GF-D8 (cell line): ENCODE measurements at places on chromosomes 12 and 14.

GRCh38 chr12:113456761-113457160, 14.9 kb downstream of the LHX5 start:
- DNase-seq: no peak

DNA sequence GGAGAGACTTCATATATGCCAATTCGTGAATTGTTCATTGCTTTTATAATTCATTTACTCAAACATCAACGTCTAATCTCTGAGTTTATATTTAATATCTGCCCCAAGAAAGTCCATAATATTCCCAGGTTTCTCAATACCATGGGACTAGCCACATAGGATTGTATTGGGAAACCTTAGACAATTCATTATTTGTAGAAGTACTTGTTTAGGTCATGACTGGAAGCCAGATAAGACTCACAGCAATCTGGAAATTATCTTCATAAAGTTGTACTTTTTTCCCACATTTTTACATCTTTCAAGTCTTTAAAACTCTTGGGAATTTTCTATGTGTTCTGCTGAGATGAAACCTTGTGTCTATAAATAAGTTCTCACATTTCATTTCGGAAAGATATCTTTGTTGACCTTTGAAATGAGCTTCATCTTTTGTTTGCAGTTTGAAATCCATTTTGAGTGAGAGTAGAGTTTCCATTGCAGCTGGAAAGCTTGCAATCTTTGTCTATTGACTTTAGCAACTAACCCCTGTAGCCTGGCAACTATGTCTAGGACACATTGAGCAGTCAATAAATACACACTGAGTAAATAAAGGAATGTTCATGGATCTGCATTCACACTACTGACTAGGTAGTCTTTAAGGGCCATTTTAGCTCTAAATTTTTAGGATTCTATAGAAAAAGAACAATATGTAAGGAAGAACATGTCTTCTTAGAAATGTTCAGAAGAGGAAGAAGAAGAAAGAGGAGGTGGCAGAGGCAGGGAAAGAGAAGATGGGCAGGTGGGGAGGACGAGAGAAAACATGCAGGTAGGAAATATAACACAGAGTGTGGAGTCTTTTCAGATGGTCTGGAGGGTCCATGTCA, 154.4 kb downstream of the LRIG3 start:
- DNase-seq: no peak

- no peak for DNase-seq
Measured at GRCh38 chr14:41873686-41874317, 267.1 kb downstream of the LRFN5 start.

DNA sequence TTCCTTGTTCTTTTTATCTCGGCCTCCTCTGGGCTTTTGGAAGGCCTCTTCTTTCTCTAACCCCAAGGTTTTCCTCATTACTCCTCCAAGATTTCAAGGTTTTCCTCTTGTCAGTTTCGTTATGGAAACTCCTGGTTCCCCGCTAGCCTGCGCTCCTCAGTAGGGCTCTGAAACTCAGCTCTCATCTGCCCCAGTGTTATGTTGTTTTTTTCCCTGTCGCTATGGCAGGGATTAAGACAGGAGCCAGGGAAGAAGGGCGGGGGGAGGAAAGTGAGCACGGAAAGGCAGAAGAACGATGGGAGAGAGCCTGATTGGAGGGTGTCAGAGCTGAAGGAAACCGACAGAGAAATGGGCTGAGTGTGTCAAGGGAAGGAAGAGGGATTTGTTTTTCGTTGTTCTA, 26.5 kb upstream of the JDP2 start:
- no peak for DNase-seq

GRCh38 chr14:74605531-74606223, 6.4 kb downstream of the LTBP2 start:
- DNase-seq: no peak

GRCh38 chr12:103177639-103178255, 220.3 kb downstream of the ASCL1 start:
- DNase-seq: no peak

- no peak for DNase-seq
Measured at GRCh38 chr14:75826599-75826998, 155.2 kb downstream of the TGFB3 start.

DNA sequence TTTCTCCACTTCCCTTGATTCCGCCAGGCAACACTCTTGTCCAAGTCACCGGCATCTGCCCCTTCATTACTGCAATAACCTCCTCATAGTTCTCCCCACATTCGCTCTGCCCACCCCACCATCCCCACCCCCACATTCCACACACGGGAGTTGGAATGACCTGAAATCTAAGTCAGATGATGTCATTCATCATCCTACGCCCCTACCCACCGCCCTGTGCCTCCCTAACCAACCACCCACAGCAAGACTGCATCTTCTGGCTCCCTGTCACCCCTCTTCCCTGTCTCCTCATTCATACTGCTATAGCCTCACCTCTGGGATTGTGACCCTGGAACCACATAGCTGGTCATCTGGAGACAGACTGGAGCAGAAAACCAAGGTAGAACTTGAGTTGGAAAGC, 7.9 kb upstream of the PWP1 start:
- DNase-seq: no peak

DNA sequence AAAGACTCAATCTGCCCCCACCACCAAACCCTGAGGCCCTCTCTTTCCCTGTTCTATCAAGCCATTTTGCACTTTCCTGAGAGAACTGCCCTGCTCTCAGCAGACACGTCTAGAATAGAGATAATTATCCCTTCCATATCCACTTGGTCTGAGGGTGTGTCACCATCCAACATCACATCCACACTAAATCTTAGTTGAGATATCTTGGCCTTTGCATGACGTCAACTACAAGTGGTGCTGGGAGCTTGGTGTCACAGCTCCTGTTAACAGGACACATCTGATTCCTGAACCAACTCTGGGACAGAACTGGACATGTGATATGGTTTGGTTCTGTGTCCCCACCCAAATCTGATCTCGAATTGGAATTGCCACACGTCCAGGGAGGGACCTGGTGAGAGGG, 1109.2 kb downstream of the TMEM121 start:
- no peak for DNase-seq

- DNase-seq: no peak
Measured at GRCh38 chr12:85676816-85677749, 159.1 kb downstream of the RASSF9 start.
